ENCODE measurements at places on chromosomes 2 and 18. TPM values are rescaled to one million over a fixed set of nuclear protein-coding genes. Genes with fewer than 3 reads are reported as not detected.

DNA sequence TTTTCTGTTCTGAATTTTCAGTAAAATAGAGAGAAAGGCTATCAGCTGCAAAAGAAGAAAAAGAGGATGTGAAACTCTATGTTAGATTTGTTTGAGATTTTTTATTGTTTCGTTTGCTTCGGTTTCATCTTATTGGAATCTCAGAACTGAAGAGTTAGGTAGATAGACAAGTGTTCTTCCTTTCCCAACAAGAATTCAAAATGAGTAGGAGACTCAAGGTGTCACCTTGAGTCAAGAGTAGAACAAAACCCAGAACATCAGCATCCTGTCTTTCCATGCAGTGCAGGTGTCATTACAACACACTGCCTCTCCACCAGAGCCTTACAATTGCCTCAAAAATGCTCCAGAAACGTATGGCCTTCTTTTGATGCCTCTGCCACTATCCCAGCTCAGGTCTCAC is 21.1 kb downstream of the NBAS start:
- DNase-seq: no peak

DNA sequence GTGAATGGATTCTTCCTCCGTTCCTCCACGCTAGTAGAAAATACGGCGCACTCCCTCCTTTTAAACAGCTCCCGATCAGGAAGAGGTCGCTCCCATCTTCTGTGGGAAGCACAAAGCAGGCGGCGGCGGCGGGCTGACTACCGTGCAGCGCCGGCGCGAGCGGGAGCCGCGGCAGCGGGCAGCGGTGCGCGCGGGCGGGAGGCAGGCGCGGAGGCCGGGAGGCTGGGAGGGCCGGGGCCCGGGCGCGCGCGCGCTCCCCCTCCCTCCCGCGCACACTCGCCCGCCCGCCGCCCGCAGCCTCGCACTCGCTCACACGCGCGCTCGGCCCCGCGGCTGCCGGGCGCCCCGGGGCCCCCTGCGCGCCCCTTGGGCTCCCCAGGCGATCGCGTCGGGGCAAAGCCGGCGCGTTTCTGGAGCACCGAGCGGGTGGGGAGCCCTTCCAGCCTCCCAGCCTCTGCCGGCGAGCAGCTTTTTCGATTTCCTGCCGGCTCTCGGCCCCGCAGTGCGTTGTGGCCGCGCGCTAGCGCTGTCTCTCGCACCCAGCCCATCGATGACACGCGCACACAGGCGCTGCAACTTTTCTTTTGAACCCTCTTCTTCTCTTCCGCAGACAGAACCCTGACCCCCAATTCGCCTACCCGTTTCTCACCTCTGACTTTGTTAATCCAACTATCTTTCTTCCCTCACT is at the start of gene SLC8A1:
Gene SLC8A1, minus strand, starts transcription at position 173 of the 688 bp plus-strand sequence.
- peak; percentile 25 for DNase-seq

Gene LIMS4
- total RNA-seq: 0.78 TPM

- peak; percentile 63 for DNase-seq
Observed at GRCh38 chr2:26769089-26769761, 5.1 kb downstream of the SLC35F6 start.

Gene RGPD4
- total RNA-seq: not detected

Gene MERTK
- 0.10 TPM for total RNA-seq

Measured in activated CD8-positive, alpha-beta T cell treated with anti-CD3 and anti-CD28 coated beads, Interleukin-2, amount 10 ng/mL, durations not matched to agents 7 days and 5 days (primary cell).